ENCODE measurements at places on chromosomes 1 and 21.
A peak's percentile ranks its signal among the peaks of the same experiment; 100 is the strongest.

GRCh38 chr1:220788900-220789299, 2.2 kb downstream of the MTARC1 start:
- no peak for DNase-seq

DNA sequence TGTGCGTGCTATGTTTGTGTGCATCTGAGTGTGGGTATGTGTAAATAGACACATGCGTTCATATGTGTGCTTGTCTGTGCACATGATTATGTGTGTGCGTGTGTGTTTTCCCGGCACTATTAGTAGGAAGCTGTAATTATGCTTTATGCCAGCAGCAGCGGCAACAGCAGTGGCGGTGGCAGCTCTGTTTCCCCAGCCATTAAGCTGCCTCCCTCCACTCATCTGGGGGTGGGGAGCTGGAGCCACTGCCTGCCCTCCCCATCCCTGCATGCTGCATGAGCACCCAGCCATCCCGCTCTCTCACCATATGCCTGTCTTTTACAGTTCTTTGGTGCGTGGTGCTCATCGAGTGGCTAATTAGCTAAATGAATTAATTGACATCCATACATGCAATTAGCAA, 30.5 kb upstream of the ACOT11 start:
- DNase-seq: no peak

GRCh38 chr1:9161963-9162362, 33.1 kb upstream of the GPR157 start:
- no peak for DNase-seq

DNA sequence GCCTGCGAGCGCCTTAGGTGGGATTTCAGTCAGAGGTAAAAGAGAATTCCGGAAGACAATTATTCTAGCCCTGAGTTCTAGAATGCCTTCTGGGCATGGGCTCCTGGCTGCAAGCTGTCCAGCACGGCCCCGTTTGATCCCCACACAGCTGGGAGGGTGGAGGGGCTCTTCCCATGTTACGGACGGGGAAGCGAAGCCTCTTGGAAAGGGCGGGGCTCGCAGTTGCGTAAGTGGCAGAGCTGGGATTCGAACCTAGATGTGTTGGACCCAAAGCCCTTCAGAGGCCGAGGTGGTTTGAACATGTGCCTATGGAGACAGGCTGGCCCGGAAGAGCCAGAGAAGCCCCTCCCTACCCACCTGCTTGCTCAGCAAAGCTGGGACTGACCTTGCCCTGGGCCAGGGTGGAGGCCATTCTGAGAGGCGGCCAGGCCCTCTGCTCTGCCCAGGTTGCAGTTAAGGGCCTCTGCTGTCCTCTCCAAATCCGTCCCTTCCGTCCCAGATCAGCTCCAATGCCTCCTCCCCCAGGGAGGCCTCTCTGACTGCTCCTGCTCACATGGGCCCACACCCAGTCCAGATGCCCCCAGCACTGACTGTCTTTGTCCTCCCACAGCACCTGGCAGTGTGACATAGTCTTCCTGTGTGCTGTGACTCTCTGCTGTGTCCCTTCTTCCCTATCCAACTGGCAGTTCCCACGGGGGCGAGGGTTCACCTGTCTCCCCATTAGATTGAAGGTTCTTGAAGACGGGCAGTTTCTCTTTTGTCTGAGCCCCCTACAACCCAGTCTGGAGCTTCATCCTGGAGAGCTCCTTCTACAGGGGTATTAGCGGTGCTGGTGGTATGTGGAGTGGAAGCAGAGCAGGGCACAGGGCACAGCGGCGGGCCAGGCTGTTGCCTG, 1.2 kb upstream of the HSPB7 start:
- no peak for DNase-seq

- no peak for DNase-seq
Observed at GRCh38 chr21:33229099-33229783, 497 bp upstream of the IFNAR2 start.

- DNase-seq: no peak
Observed at GRCh38 chr1:233304489-233305102, 9.1 kb upstream of the PCNX2 start.

- no peak for DNase-seq
Observed at GRCh38 chr1:168907786-168908348, 178.9 kb upstream of the DPT start.

GRCh38 chr1:51927029-51927428, 48.5 kb upstream of the NRDC start:
- no peak for DNase-seq

DNA sequence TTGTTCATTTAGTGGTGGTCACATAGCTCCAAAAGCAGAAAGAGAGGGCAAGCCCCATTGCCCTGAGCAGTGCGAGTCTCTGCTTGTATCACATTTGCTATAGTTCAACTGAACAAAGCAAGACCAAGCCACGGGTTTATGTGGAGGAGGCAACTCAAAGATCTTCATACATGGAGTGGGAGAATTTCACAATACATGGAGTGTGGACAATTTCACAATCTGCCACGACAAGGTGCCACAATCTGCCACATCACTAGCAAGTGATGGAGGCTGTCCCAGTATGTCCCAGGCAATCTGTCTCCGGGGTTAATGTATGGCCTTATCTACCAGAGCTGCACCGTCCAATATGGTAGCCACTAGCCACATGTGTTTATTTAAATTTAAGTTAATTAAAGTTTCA, 44.5 kb upstream of the DYRK1A start:
- DNase-seq: no peak

- no peak for DNase-seq
Observed at GRCh38 chr1:215635827-215636226, 68.7 kb downstream of the KCTD3 start.

DNA sequence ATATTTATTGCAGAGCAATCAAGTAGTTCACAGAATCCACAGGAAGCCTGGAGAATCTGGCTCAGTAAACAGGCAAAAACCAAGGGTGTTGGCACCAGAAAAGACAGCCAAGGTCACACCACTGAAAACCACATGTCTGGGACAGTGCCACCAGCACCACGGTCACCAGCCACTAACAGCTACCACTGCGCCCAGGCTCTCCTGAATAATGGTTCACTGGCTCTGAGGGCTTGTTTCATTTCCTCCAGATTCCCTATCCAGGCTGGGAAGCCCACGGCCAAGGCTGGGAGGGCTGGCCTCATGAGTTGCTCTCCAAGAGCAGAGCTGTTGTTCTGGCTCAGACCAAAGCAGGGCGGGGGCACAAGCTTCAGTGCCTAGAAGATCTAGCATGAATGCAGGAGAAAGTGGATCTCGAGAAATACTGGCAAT, 54.5 kb upstream of the PTGFRN start:
- DNase-seq: no peak

DNA sequence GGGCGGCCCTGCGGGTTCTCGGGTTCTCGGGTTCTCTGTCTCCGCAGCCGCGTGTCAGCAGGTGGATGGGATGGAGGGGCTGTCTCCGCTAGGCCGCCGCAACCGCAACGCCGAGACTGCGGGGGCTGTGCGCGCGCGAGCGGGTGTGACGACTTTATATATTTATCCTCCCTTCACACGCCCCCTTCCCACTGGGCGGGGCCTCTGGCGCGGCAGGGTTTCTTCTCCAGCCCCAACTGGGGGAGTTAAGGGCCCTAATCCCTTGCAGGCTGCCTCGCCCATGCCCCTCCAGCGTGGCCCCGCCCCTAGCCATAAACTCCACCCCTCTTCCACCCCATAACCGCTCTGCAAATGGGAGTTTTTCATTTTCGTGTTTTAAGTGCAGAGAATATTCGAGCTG, 3.4 kb downstream of the IGSF21 start:
- no peak for DNase-seq

GRCh38 chr1:160032165-160032820, 503 bp upstream of the PIGM start:
- no peak for DNase-seq

GRCh38 chr21:25491267-25491666, 116.0 kb downstream of the MRPL39 start:
- DNase-seq: no peak

DNA sequence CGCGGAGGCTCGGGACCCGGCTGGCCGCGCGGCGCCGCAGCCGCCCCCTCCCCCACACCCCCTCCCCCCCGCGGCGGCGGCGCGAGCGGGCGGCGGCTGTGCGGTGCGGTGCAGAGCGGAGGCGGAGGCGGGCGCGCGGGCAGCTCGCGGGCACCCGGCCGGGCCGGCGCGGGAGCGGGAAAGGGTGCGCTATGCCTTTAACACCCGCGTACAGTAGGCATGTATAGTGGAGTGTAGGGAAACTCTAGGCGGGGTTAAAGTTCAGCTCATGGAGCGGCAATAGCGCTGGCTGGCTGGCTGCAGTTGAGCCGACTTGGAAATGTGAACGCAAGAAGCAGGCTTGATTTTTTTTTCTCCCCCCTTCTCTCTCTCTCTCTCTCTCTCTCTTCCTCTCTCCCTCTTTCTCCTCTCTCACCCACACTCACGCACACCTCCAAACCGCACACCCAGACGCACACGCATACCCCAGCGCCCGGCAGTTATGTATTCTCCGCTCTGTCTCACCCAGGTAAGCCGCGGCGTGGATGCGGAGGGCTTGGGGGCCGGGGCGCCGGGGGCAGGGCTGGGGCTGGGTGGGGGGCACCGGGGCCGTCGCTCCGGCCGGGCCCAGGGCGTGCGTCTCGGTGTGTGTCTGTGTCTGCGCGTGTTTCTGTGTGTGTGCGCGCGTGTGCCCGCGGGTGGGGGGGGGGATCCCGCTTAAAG, at the start of gene NFIA:
NFIA (plus strand) TSS at position 251 of the 702 bp plus-strand sequence.
- DNase-seq: no peak

DNA sequence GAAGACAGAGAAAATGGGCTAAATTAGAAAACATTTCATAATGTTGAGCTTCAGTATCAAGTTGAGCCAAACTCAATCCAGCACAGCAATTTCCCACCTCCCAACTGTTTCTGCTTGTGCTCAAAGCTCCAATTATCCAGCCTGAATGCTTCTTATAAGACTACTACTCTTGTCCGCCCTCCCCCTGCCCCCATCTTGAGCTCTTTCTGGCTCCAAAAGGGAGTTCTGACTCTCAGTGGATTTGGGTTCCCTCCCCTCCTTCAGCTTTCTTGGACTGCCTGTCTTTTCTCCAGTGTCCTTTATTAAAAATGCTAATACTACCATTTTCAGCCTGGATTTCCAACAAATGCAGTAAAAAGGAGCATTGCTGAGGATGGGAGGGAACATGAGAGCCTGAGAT, 174.8 kb downstream of the ASTN1 start:
- no peak for DNase-seq

DNA sequence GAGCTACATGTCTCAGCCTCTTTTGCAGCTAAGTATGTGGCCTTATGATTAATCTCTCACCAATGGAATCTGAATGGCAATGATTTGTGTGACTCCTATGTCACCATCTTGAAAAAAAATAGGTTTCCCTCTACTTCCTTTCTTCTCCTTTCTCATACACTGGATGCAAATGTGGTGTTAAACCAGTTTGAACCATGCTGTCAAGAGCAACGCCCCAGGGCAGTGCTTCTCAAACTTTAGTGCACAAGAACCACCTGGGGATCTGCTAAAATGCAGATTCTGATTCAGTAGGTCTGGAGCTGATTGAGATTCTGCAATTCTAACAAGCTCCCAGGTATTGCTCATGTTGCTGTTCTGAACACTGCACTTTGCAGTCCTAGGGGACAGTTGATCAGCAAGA, 44.7 kb upstream of the ZNF644 start:
- DNase-seq: no peak

DNA sequence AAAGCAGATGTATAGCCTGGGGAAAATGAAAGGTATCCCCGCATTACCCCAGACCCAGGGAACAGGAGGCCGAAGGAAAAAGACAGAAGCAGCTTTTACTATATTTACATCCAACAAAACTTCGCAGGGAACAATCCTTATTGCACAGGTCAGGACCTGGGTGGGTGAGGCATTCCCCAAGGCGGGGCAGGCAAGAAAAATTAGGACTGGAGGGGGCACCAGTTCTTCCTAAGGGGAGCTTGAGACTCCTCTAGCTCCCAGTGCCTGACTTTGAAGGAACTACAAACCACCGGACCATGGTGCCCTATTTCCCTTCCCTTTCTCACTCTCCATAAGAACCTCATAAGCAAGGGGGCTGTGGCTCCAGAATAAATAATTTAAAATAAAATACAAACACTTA, 6.7 kb upstream of the GATAD2B start:
- no peak for DNase-seq

DNA sequence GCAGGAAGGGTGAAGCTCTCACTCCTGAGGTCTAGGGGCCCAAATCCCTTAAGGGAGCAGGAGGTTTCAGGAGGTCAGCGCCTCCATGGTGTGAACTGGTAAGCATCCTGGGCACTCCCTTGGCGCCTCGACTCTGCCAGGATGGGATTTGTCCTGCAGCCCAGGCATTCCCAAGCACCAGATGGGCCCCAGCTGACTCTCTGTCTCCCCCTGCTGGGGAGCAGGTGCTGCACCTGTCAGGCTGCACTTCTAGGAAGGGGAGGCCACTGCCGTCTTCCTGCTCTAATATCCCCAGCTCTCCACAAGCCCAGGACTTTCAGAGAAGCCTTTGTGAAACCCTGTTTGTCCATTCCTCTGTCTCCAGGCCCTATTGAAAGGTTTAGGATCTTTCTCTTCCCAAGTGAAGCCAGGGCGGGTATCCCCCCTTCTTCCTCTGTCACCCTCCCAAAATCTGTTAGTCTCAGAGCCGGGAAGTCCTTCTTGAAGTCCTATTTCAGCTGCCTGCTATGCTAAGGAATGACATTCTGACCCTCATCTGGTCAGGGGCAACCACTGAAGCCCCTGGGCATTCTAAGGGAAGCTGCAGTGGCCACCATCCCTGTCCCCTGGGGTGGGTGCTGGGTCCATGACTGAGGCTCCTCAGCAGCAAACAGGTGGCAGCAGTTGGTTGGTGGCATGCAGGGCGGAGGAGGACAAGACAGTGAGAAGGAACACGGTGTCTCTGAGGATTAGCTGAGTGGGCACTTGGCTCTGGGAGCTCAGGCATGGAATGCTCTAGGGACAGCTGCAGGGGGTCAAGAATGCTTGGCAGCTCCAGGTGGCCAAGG, 3.2 kb downstream of the MYBPH start:
- no peak for DNase-seq

DNA sequence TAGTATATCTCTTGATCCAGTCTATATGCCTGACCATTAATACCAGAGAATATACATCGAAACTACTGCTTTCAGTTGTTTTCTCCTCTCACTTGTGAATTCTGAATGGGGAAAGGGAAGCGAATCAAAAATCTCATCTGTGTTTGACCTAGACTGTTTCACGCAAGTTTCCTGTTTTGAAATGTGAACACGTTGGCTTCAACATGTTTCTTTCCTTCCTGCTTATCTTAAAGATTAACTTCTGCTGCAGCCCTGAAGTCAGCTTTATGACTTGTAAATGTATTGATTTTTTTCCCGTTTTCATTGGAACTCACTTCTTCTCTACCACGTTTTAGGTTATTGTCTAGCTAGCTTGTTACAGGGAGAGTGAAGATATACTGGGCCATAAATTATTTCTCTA, 49.9 kb downstream of the SNX27 start:
- no peak for DNase-seq

DNA sequence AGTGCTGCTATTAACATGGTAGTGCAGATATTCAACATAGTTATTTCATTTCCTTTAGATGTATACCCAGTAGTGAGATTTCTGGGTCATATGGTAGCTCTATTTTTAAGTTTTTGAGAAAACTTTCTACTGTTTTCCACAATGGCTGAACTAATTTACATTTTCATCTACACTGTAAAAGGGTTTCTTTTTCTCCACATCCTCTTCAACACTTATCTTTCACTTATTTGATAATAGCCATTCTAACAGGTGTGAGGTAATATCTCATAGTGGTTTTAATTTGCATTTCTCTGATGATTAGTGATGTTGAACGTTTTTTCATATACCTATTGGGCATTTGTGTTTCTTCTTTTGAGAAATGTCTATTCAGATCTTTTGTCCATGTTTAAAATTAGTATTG, 149.8 kb downstream of the PDE4B start:
- DNase-seq: no peak

- peak; percentile 18 for DNase-seq
Observed at GRCh38 chr1:153535242-153536011, at the start of gene S100A6. Gene S100A6, minus strand, starts transcription at chr1:153535991. Its CDS starts 652 bp downstream, at chr1:153535339.

Data from activated CD4-positive, alpha-beta T cell treated with anti-CD3 and anti-CD28 coated beads for 1 hour (primary cell).